Stimulated activated CD8-positive, alpha-beta memory T cell treated with anti-CD3 and anti-CD28 coated beads, Interleukin-15, amount 100 ng/mL, for 24 hours (primary cell): ENCODE measurements at places on chromosomes 2 and 18.

GRCh38 chr2:44817256-44817655 lies 124.2 kb upstream of the SIX3 start:
- no peak for DNase-seq

DNA sequence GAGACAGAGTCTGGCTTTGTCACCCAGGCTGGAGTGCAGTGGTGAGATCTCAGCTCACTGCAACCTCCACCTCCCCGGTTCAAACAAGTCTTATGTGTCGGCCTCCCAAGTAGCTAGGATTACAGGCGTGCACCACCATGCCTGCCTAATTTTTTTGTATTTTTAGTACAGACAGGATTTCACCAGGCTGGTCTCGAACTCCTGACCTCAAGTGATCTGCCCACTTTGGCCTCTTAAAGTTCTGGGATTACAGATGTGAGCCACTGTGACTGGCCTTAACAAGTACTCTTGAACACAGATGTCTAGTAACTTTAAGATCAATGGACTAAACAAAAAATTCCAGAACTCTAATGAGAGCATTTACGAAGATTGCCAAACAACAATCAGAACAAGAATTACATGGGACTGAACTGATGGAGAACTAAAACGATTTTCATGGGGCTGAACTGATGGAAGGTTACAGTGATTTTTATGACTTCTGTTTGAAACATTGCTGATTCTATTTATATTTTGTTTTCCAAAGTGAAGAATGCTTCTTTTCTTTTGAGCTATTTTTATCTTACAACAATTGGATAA lies 46.5 kb upstream of the ST3GAL5 start:
- DNase-seq = no peak

- no peak for DNase-seq
These were observed 58.2 kb downstream of the ADI1 start for GRCh38 chr2:3460831-3461800.

DNA sequence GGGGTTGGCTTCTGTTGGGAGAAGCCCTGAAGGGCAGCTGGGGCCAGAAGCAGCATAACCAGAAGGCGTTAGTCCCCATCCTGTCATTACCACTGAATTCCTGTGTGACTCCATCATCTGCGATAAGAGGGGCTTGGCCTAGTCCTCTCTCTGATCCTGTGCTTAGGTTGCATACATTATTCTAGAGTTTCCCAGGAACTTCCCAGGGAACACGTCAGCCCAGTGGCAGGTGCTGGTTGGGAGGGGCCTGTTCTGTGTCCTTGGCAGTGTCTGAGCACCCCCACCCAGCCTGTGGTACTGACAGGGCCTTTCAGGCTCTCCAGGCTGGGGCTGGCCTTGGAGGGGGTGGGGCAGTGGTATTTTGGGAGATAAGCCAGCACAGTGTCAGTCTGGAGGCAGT lies 4.5 kb upstream of the TOGARAM2 start:
- no peak for DNase-seq

GRCh38 chr2:223048519-223048918 lies 3.5 kb upstream of the KCNE4 start:
- DNase-seq = no peak

- no peak for DNase-seq
These were observed 4.5 kb upstream of the TMBIM1 start for GRCh38 chr2:218296847-218297246.
